ENCODE measurements at places on chromosomes 1 and 21.

GRCh38 chr21:26798856-26799751, 46.1 kb downstream of the ADAMTS1 start:
- no peak for DNase-seq

- DNase-seq, result no peak
Measured at GRCh38 chr1:221630236-221630635, 111.7 kb downstream of the DUSP10 start.

- DNase-seq, result no peak
Measured at GRCh38 chr1:161511756-161512060, 6.5 kb downstream of the FCGR2A start.

GRCh38 chr1:114080511-114081436, 72.9 kb downstream of the SYT6 start:
- DNase-seq, result no peak

- no peak for DNase-seq
Measured at GRCh38 chr1:236880209-236880608, 85.1 kb downstream of the MTR start.

GRCh38 chr1:26702680-26703038, 6.8 kb downstream of the ARID1A start:
- no peak for DNase-seq

- DNase-seq, result no peak
Measured at GRCh38 chr1:99646868-99647267, 955 bp downstream of the PALMD start.

DNA sequence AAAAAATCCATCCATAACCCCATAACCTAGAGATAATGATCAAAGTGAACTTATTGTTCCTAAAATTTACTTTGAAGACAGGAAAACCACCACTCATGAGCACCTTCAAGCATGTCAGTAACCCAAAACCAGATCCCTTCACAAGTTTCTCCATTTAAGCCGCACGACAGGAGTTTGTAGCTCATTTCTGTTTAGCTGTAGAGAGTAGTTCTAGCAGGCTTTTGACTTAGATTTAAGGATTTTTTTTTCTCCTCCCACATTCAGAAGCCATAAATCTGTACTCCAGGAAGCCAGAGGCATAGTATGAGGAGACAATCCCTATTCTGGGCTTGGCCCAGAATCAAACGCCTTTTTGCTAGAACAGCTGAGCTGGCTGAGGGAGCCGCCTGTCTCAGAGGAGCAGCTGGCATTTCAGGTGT, 25.6 kb downstream of the TOMM20 start:
- no peak for DNase-seq

GRCh38 chr1:47208374-47208850, 18.6 kb upstream of the PDZK1IP1 start:
- no peak for DNase-seq

DNA sequence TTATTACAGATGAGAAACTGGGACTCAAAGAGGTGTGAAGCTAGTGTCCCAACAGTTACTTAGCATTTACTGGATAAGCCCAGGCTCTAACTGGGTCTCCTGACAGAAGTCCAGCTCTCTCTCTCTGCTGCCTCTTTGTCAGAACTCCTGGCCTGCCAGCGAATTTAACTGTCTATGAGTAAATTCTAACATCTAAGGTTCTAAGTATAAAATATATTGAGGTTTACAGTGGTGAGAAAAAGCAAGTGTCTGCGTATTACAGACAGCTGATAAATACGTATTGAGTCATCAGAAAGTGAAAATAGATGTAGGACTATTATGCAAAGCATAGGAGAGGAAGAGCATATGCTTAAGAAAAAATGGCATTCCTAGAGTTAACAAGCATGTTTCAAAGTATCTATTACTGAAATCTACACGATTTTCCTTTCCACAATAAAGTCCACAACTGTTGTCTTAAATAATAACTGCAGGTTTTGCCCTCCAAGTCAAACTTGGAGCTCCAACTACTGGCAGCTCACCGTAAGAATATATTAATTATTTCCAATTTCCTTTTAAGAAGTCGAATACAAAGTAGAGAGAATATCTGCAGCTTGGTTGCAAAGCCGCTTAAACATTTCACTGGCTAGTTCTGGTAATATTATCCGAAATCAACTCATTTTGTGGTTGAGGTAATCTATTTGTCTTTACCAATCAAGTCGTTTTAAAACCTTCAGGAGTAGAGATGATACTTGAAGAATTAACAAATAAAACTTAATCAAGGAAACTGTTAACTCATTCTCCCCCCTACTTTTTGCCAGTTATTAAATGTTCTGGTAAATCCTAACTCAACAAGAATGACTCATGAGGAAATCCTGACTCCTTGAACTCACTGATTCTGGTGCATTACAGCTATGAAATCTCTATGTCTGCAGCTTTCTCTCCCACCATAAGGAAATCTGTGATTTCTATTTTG, 1.4 kb upstream of the RGS2 start:
- DNase-seq, result no peak

DNA sequence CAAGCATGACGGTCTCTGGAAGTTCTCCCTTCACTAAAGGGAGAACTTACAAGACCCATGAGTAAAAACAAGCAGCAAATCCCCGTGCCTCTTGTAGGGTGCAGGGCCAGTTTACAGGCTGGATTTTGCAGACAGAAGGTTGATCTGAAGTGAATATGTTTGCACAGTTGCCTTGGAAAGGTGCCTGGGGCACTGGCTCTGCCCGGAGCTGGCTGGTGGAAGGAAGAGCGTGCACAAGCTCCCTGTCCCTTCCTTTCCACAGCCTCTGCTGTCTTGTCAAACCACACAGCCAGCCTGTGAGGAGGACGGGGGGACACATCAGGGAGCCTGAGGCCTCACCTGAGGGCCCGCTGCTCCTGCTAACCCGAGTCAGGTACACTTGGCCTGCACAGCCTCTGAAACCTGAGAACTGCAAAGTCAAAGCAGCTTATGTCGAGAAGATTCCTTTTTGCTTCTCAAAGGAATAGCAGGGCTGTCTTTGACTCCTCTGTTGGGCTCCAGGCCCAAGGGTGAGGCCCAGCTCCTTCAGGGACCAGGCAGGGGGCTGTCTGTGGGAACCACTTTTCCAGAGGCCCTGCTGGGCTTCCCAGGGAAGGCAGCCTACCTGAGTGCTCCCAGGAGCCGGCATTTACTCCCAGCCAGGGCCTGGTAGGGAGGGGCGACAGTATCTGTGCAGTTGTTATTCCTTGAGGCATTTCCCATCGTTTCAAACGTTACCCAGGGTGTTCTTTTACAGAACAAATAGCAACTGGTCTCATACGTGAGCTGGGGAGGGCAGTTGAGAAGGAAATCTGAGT, 251.5 kb downstream of the SIPA1L2 start:
- DNase-seq, result no peak

GRCh38 chr1:182169203-182169602, 107.7 kb upstream of the ZNF648 start:
- no peak for DNase-seq

DNA sequence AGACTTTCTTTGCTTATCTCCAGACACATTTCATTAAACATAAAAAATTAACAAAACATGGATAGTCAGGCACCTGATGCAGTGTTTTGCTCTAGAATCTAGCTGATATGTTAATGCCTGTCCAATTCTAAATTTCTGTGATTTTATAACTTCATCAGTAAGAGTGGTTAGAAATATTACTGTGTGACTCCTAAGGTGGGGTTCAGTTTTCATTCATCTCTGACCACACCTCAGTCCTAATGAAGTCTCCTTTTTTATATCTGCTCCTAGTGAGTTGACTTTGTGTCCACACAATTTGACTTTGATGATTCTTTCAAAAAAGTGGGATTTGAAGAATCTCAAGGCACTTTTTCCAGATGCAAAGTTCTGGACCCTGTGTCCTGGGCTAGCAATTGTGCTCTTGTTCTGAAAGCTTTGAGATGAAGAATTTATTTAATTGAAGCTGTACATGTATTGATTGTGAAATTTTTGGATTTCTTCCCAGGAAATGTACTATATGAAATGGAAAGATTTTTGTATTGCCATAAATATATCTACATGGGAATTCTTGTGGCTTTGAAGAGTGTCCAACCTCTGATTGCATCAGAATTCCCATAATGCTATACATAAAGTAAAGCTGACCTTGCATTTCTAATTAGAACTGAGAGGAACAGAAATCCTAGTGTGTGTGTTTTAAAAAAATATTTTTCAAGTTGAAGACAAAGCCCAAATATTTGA, 111.2 kb downstream of the GIPC2 start:
- no peak for DNase-seq

DNA sequence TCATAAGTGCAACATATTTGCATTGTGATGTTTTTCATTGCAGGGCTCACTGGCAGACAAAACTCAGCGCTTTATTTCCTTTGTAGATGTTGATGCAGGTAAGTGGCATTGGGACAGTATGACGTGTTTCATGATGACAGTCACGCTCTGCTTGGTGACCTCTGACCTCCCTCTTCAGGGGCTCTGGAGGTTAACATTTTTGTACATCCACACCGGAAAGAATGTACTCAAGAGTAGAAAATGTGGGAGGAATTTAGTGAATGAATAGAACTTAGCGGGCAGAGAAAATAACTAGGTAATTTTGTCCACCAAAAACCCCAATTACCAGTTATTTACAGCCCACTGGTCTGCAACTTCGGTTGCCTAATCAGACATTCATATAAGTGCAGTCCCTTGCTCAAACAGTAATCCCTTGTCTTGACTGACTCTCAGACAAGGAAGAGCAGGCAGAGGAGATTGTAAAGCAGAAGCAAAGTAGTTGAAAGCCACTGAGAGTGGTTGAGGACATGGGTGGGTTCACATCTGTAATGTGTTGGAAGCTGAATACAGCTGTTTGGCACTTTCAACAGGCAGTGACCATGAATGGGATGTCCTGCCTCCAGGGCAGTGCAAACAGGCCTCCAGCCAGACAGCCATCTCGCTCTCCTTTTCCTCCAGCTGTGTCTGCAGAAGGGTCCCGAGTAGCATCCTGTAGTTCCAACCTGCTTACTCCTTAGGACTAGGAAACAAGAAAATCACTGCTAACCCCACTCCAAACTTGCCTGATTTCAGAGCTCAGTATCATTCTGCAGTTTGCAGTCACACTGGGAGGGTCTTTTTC, 188.9 kb downstream of the NRIP1 start:
- DNase-seq, result no peak

GRCh38 chr21:42208801-42209490, 10.0 kb upstream of the ABCG1 start:
- DNase-seq, result no peak

DNA sequence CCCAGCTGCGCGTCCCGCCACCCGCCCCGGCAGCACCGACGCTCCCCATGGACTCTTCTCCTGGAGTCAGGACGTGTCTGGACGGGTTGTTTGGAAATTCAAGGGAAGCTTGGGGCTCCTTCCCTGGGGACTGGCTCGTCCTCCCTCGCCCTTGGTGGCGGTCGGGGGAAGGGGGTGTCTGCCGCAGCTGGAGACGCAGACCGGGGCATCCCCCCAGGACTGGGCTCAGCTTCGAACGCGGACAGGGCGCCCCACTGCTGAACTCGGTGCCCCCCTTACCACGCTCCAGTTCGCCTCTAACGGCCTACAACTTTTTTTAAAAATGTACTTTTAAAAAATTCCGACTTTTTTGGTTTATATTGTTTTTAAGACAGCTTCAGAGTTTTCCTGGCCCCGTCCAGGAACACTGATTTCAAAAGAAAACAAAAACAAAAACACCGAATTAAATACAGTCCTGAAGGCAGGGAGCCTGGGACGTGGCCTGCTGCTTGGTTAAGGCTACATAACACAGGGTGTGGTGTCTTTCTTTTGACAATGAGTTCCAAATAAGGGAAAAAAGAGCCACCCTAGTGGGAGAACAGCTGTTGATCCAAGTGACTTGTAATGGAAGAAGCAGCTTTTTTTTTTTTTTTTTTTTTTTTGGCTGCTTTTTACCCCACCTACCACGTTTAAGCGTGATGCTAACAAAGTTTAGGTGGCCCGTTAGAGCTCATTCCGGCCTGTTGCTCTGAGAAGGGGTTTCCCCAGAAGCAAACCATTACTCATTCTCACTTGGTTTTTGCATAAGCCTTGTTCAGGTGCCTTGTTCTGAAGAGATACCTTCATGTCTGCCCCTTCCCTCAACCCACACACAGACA, 862 bp upstream of the DIPK1A start:
- peak; percentile 67 for DNase-seq

GRCh38 chr1:241235256-241235897, 121.6 kb downstream of the RGS7 start:
- no peak for DNase-seq

DNA sequence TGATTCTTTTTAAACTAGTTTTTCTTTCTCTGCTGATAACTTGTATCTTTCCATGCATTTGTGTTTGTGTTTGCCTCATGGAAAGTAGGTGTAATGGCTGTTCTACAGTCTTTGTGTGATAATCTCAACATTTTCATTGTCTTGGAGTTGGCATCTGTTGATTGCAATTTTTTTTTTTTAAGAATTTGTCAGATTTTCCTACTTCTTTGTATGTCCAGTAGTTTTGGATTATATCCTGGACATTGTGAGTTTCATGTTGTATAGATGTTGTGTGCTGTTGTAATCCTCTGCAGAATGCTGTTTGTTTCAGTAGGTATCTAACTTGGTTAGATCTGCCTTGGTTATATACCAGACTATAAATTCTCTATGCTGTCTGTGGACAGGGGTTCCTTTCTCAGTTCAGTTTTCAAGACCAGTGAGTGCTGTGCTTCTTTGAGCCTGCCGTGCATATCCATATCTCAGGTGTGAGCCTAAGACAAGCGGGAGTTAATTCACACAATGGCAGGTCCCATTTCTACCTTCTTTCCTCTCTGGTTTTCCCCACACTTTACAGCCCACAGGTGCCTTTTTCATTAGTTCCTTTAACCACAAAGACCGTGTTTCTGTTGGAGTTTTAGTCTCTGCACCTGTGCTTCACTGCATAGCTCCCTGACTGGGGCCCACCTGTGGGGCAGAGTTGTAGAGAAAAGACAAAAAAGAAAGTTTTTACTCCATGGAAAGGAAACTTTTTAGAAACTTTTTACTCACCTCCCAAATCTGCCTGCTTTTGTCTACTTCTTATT, 69.9 kb downstream of the ITSN1 start:
- DNase-seq, result no peak

DNA sequence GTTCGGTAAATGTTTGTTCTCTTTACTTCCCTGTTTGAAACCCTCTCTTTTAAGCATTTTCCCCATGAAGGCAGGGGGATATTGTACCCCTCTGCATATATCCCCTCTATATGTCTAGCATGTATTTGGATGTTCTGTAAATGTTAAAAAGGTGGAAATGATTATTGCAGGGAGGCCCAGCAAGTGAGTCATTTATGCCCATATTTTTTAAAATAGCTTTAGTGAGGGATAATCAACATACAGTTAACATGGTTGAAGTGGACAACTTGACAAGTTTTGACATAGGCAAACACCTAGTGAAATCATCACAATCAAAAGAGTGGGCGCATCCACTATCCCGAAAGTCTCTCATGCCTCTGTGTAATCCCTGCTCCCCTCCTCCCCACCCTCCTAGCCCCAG, 20.8 kb upstream of the RGS16 start:
- no peak for DNase-seq

- no peak for DNase-seq
Measured at GRCh38 chr1:53365437-53366063, 37.7 kb upstream of the LRP8 start.

All from AG09319 (cell line).